ENCODE measurements at places on chromosomes 6 and 20.

DNA sequence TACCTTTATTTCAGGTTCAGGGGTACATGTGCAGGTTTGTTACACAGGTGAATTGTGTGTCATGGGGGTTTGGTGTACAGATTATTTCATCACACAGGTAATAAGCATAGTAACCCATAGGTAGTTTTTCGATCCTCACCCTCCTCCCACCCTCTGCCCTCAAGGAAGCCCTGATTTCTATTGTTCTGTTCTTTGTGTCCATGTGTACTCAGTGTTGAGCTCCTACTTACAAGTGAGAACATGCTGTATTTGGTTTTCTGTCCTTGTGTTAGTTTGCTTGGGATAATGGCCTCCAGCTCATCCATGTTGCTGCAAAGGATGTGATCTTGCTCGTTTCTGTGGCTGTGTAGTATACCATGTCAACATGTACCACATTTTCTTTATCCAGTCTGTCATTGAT lies 66.0 kb downstream of the STK4 start:
- no peak for DNase-seq

DNA sequence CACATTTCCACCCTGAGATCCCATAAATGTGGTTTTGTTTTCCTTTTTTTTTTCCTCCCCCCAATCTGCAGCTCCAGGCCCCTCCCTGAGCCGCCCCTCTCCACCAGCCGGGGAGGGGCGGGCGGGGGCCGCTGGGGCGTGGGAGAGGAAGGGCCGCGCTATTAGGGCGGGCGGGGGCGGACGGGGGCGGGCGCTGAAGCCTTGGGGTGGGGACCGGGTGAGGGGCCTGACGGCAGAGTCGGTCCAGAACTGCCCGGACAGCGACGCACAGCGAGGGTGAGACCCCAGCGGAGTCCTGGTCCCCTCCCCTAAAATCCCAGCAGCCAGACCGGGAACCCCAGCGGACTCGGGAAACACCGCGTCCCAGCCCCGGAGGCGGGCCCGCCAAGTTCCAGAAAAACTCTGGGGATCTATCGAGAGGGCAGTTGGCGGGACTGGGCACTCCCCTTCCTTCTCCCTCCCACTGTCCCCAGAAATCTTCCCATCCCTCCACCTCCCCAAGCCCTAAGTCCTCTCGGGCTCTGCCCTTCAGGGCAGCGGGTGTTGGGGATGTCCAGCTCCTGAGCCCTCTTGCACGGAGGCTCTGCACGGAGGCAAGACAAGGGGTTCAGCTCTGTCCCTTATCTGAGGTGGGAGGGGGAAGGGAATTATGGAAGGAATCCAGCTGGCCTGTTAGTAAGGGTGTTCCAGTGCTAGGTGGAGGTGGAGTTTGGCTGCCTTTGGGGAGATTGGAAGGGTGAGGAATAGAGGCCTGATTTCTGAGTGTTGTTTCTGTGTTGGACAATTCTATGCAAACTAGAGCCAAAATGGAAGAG lies at the start of gene PRICKLE4:
Gene PRICKLE4, plus strand, starts transcription at position 232 of the 815 bp plus-strand sequence. CDS start 2,692 bp downstream, outside the sequence.
- no peak for DNase-seq

DNA sequence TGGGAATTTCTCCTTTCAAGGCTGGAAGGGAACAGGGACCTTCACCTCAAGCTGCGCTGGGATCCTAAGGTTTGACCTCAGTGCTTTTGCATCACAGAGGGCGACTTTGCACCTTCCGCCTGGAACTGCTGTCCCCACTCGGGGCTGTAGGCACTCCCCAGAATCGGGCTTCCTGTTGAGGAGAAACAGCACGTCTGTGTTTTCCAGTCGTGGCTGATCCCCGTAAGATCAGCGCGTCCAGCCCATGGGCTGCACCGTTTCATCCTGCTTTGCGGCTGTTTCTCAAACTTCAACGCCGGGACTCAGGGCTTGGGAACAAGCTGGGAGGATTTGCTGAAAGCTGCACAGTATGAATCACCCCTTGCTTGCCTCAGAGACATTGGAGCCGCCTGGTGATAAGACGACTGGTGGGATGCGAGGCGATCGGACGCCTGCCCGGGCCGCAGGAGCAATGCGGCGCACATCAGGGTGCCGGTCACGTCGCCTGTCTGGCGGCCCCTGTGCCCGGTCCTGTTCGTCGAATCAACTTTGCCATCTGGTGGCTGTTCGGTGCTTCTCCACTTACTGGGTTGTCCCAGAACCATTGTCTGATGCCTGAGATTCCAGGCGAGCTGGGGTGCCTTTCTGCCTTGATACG lies 53.6 kb upstream of the FRMD1 start:
- DNase-seq, result no peak

- DNase-seq, result no peak
Observed at GRCh38 chr6:89612121-89612520, 26.4 kb downstream of the LYRM2 start.

GRCh38 chr20:32400476-32400875 lies 42.3 kb downstream of the ASXL1 start:
- DNase-seq, result no peak

All from CD4-positive, alpha-beta T cell treated with Interleukin-17A for 1 hour (primary cell).